ENCODE measurements at places on chromosomes 2 and 18.

DNA sequence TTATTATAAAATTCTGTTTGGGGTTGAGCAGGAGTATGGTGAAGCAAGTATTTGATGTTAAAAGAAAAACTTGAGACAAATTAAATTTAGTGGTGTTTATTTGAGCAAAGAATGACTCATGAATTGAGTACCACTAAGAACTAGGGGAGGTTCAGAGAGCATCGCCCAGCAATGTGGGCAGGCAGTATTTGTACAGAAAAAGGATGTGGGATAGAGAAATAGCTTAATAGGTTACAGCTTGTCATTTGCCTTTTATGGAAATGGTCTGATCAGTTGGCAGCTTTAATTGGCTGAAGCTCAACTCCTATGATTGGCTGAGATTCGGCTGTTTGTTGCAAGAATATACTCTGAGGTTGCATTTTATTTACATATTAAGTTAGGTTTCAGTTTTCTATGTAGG is 68.2 kb downstream of the LRATD1 start:
- no peak for DNase-seq

DNA sequence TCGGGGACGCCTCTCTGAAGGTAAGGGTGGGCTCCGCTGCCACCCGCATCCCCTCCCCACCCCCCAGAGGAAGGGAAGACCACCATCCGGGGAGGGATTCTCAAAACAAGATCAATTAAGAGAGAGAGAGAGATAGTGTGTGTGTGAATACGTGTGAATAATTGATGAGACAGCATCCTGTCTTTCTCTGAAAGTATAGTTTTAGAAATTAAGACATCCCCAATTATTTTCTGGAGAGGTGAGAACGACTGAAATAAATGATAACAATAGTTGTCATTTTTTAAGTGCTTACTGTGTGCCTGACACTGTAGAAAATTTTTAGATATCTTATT is 751 bp downstream of the IL18R1 start:
- DNase-seq: no peak

DNA sequence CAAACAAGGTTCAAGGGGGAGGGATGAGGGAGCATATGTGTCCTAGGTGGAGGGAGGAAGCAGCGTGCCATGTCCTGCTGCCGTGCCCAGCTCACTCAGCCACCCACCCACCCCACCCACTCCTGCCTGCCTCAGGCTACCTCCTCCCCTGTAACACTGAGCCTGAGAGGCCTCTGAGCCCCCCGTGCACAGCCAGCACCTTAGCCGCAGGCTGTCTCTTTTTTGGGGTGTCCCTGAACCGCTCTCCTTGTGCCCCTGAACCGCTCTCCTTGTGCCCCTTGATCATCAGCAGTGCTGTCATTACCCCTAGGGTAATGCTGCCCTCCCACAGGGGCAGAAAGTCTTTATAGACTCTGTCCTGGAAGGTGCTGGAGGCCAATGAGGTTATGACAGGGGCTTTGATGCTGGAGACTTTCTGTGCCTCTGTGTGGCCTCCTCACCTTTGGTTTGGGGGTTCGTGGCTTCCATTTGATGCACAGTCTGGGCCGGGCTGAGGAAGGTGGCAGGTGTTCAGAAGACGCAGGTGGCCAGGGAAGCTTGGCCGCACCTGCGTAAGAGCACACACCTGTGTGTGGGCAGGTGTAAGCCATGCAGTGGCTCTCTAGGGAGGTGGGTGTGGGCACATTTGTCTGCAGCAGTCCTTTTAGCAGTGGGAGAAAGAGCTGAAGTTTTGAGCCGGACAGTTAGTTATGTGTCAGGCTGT is 140.0 kb downstream of the SEPTIN10 start:
- DNase-seq: no peak

DNA sequence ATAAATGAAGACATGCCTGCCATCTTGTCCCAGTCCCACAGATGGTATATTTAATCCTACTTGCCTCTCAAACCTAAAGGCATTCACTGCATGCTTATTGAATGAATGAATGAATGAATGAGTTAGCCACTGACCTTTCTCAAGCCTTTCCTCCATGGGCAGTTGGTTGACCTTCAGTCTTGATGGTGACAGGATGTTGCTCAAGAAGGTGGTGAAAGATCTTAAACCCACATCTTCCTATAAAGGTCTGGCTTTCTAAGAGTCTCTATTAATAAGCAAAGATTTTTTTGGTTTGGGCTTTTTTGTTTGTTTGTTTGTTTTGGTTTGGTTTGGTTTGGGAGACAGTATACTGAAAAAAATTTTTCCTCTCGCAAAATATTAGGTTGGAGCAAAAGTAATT is 41.7 kb downstream of the KIAA2012 start:
- DNase-seq: no peak

- DNase-seq: no peak
These were observed 106.9 kb downstream of the ROCK1 start for GRCh38 chr18:21004726-21005125.

- no peak for DNase-seq
These were observed 363.5 kb downstream of the GRB14 start for GRCh38 chr2:164257742-164258141.

Data from activated CD8-positive, alpha-beta memory T cell treated with anti-CD3 and anti-CD28 coated beads, Interleukin-2, amount 50 U/mL, for 48 hours (primary cell).